HFFc6 (cell line): ENCODE measurements at places on chromosomes 4 and X. TPM values are rescaled to one million over a fixed set of nuclear protein-coding genes. Genes with fewer than 3 reads are reported as not detected.

DNA sequence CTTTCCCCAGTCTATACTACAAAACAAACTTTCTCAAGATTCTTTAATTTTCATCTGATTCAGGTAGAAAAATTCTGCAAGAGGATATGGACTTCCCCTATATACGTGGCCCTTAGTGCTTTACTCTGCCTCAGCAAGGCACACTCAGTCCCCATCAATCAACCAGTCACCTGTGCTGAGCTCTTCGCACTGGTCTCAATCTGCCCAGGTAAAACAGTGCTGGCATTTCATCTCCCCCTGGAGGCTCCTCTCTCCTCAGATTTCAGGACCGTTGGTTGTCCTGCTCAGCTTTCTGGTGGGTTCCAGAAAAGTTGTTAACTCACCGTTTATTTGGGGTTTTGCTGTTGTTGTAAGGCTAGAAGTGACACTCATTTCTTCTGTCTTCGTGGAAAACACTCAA, 518.1 kb downstream of the TRIML1 start:
- no peak for DNase-seq

Gene NR3C2
- 0.07 to 0.15 TPM (median 0.10 TPM) in 3 replicates for total RNA-seq

- no peak for DNase-seq
These were observed 14.7 kb upstream of the ATP8A1 start for GRCh38 chr4:42671431-42672194.

Gene ADRA2C
- 0.30 to 0.45 TPM (median 0.43 TPM) in 3 replicates for total RNA-seq

DNA sequence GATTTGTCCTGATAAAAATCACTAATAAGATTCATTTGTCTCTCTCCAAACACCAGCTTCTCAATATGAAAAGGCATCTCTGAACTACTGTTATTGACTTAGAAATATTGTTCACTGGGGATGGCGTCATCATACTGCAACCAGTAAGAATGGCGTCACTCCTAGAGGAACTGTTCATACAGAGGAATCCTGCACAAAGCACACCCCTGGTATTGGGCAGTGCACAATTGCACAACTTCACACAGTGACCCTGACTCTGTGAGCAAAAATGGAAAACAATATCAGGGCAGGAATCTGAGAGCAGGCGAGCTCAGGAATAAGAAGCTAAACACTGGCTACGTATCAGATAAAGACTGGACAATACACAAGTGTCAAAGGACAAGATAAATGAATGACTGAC, 66.7 kb upstream of the PNPLA4 start:
- DNase-seq = no peak

GRCh38 chr4:174358829-174359228, 75.1 kb downstream of the CEP44 start:
- DNase-seq = peak; percentile 29

- no peak for DNase-seq
These were observed 178.9 kb downstream of the ARAP2 start for GRCh38 chr4:36065274-36065871.

DNA sequence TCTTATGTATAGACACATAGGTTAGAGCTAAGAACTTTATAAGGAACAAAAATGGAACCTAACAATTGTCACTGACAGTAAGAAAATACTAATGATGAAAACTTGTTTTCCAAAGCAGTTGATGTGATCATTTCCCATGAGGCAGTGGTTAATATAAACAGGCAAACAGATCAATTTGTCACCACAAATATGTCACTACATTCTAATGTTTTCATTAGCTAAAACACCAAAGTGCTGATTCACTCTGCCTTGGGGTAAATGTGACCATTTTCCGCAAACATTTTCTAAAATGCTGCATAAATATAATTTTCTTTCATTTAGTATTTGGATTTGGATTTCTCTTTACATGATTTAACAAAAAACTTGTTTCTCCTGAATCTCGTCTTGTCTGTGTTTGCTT, 408.9 kb upstream of the CTSO start:
- peak; percentile 37 for DNase-seq

Gene CLDN2
- not detected in 3 replicates for total RNA-seq

DNA sequence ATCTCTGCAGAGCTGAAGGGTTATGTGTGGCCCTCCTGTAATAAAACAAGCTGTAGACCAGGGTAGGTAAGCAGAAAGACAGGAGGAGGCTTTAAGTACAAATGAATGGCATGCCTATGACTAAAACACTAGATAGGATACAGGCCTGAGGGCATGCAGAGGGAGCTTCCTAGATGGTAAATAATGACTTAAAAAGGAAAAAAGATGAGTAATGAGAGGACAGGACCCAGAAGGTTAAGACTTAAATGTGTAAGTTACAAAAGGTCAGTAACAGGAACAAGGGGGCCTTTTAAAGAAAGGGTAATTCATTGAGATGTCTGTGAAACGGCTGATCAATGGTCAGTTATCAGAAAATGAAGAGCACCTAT, 194.8 kb downstream of the SOWAHB start:
- peak; percentile 79 for DNase-seq

GRCh38 chr4:156584100-156584499, 387.5 kb downstream of the PDGFC start:
- no peak for DNase-seq

DNA sequence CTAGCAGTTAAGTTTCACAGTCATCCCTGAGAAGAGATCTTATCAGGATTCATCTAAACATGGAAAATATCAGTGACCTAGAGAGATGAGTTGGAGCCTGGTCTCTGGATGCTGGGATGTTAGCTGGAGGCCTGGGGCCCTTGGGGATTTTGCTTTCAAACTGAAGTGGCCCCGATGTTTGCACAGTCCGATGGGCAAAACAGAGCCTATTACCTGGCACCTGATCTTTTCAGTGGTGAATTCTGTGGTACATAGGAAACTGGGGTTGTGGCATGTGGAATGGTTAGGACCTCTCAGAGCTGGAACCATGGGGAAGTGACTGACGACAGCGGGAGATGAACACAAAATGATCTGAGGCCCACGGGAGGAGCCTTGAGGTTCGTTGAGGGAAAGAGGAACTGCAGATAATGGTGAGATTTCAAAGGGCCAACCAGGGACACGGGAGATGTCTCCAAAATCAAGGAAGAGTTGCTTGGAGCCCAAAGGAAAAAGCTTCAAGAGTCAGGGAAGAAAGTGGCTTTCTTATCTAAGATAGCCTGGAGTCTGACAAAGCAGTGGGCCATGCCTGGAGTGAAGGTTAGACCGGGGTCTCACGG, 17.8 kb upstream of the TENM3 start:
- no peak for DNase-seq

DNA sequence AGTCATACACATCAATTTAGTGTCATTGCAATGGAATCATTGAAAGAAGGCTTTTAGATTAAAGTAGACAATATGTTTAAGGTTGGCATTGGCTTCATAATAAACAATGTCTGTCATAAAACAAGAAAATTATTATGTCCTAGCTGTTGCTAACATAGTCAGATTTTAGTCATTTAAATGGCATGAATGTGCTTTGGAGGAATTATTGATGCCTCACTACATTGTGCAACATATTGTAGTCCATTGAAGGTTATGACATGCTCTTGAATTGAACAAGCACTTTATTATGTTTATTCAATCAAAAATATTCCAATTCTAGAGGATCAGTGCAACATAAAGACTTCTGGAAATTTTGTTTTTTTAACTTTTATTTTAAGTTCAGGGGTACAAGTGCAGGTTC, 489.8 kb upstream of the AMOT start:
- no peak for DNase-seq

- no peak for DNase-seq
These were observed 21.4 kb upstream of the ANXA10 start for GRCh38 chr4:168070903-168071302.

Gene ARL9
- 0.18 TPM in 2 of 3 replicates, not detected in the other for total RNA-seq

- no peak for DNase-seq
These were observed 100.9 kb downstream of the TTC29 start for GRCh38 chr4:146844761-146845160.

DNA sequence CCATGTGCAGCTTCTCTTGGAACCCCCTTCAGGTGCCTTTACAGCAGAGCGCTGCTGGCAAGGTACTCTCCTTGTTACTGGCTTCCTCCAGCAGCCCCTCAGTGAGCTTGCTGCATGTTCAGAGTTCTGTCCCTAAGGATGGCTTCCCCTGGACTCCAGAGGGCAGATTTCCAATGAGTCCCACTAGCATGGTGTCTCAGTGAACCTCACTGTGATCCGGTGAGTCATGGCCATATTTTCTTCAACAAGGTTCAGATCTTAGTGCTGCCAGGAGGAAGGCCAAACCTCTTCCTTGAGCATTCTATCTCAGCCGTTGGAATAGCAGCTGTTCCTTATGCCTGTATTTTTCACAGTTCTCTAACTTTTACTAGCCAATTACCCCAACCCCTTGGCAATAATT, 98.8 kb downstream of the CASK start:
- DNase-seq = peak; percentile 60

GRCh38 chr4:55553441-55554201, 6.9 kb upstream of the CLOCK start:
- no peak for DNase-seq

DNA sequence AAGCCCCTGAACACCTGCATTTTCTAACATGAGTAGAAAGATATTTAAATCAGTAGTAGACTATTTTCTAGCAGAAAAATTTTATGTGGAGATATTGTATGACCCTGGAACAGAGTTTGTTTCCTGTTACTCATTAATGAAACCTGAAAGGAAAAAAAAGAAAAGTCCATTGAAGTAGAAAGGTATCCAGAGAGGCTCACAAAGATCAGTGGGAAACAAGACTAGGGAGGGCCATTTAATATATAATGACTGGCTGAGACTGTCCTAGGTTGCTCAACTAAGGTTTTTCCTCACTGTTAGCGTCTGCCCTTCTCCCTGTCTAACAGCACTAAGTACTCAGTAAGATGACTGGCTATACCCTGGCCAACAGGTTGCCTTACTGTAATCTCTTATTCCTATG, 788.6 kb downstream of the GLUD2 start:
- DNase-seq = no peak

- DNase-seq = no peak
These were observed 48.3 kb downstream of the ATXN3L start for GRCh38 chrX:13271511-13271910.

Gene FABP2
- not detected in 2 replicates for total RNA-seq

DNA sequence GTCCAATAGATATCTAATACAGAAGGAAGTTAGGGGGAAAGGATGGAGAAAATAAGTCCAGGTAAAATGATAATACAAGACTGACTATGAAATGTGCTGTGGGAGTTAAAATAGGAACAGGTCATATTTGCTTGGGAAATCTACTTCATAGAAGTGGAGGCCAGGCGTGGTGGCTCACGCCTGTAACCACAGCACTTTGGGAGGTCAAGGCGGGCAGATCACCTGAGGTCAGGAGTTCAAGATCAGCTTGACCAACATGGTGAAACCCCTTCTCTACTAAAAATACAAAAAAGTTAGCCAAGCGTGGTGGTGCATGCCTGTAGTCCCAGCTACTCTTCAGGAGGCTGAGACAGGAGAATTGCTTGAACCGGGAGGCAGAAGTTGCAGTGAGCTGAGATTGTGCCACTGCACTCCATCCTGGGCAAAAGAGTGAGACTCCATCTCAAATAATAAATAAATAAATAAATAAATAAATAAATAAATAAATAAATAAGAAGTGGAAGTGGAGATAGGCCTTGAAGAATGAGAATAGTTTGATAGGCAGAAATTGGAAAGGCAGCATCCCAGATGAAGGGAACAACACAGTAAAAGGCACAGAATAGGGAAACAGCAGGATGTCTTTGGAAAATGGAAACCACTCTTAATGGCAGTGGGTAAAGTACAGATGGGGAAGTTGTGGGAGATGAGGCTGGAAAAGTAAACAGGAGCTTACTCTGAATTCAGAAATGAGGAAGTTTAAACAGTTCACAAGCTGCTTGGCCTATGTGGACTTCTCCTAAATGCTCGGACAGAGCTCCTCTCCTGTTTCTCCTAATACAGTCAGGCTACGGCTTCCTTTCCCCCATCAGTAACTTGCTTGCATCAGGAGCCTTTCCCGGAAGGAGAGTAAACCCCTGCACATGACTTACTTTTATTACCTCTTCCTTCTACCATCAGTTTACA, 15.1 kb upstream of the GK start:
- no peak for DNase-seq

DNA sequence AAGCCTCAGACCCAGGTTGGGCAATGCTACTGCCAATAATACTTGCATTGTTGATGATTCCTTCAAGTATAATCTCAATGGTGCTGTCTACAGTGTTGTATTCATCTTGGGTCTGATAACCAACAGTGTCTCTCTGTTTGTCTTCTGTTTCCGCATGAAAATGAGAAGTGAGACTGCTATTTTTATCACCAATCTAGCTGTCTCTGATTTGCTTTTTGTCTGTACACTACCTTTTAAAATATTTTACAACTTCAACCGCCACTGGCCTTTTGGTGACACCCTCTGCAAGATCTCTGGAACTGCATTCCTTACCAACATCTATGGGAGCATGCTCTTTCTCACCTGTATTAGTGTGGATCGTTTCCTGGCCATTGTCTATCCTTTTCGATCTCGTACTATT, 7.4 kb downstream of the LPAR4 start:
- no peak for DNase-seq

Gene SSX1
- not detected in 3 replicates for total RNA-seq

DNA sequence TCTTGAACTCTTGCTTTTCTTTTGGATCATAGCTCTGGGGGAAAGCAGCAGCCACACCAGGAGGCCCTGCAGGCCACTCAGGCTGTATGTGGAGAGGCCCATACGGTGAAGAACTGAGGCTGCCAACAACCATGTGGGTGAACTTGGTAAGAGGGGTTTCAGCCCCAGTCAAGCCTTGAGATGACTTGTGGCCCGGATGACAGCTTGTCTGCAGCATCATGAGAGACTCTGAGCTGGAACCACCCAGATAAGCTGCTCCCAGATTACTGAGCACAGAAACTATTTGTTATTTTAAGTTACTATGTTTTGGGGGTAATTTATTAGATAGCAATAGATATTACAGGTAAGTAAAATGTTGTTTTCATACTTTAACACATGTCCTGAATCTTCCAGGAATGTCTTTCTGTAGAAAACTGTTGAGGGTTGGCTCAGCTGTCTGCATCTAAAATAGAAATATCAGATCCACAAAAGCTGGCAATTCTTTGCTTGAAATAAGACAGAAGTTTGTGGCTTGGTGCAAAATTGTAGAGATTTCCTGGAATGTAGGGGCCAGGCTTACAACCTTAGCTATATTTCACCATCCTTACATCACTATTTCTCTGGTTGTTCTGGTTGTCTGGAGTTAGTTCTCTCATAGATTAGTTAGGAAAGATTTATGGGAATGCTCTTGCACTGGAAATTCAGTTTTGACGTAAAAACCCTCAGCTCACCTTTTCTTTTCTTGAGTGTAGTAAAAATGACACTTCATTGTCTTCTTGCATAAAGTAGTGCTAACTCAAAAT, 272.1 kb downstream of the RAPGEF2 start:
- peak; percentile 13 for DNase-seq

GRCh38 chr4:122205687-122206086, 53.6 kb downstream of the BLTP1 start:
- DNase-seq = no peak
